Parietal lobe (tissue), 2 donors: ENCODE measurements at places on chromosomes 6 and 20. TPM values are rescaled to one million over a fixed set of nuclear protein-coding genes. Genes with fewer than 3 reads are reported as not detected.

The RAB23 gene
- 26.6 TPM for total RNA-seq

The HCRTR2 gene
- 14.1 TPM for total RNA-seq

The LTA gene
- total RNA-seq, result not detected

The VGLL2 gene
- not detected for total RNA-seq

The EPM2A gene
- total RNA-seq, result 31.0 TPM

The GABRR1 gene
- not detected for total RNA-seq

The PLN gene
- not detected for total RNA-seq

The OOEP gene
- not detected for total RNA-seq

The DCDC2 gene
- 1.3 TPM for total RNA-seq

The LHFPL5 gene
- total RNA-seq, result 1.6 TPM

The CRISP3 gene
- not detected for total RNA-seq

The TREML2 gene
- not detected for total RNA-seq
